HT-29 (cell line): ENCODE measurements at places on chromosomes 5 and 9.

- DNase-seq: no peak
These were observed 207.6 kb upstream of the MSX2 start for GRCh38 chr5:174516741-174517140.

GRCh38 chr9:108517651-108518365 lies 338.0 kb downstream of the ACTL7B start:
- DNase-seq: no peak

DNA sequence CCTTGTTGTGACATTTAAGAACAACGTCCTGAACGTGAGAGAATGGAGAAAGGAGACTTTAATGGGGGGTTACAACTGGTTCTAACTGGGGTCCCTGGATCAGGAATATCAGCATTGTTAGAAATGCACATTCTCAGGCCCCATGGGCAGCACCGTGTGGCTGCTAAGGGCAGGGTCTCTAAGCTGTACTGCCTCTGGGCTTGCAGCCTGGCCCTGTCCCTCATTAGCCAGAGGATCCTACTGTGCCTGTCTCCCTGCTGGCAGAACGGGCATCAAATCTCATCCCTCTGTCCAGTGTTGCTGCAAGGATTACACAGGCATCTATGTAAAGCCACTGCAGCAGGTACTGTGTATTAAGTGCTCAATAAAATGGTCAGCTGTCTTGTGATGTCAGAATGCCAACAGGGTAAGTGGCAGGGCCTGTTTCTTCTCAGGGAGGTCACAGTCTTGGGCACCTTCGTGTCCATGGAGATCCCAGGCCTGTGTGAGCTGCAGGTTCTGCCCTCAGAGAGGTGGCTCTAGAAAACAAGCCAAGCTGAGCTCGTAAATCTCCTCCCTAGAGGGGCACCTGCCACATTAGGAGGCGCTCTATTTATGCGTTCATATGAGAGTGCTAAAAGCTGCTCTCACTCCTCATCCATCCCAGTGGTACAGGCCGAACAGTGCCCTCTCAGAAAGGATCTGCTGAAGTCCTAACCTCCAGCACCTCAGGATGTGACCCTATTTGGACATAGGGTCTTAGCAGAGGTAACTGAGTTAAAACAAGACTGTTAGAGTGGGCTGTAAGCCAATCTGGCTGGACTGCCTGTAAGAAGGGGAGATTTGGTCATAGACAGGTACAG lies 210.5 kb downstream of the GADD45G start:
- DNase-seq: no peak

DNA sequence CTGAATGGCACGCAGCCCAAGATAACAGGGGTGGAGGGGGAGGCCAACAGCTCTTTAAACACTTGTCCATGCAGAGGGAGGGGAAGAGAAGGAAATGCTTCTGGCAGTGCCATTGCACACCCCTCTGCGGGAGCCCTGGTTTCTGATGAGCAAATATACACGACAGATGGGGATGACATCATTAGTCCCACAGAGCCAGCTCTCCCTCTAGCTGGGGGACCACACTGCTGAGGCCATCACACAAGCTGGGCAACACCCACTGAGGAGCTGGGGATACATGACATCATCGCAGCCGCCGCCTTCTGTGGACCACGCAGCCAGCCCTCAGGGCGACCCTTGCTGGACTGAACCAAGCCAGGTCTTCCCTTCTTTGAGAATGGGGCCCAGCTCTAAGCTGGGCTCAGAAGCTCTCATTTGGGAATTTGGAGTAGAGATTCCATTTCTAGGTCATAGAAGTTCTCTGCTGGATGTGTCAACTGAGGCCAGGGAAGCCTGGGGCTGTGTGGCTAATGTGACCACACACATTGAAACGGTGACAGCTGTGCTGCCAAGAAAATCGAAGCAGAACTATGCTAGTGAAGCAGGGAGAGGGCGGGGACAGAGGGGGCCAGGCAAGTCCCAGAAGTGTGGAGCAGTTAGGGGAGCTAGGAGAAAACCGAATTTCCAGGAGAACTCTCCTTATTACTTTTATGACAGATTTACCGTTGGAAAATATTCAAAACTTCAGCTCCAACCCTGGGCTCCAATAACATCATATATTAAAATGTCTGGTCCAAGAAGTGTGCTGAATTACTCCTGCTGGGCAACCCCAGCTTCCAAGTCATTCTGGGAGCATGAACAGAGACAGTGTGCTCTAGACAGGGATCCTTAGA lies 79.5 kb downstream of the PRRT1B start:
- DNase-seq: no peak

GRCh38 chr5:175288048-175288621 lies 155.8 kb downstream of the DRD1 start:
- peak; percentile 50 for DNase-seq

DNA sequence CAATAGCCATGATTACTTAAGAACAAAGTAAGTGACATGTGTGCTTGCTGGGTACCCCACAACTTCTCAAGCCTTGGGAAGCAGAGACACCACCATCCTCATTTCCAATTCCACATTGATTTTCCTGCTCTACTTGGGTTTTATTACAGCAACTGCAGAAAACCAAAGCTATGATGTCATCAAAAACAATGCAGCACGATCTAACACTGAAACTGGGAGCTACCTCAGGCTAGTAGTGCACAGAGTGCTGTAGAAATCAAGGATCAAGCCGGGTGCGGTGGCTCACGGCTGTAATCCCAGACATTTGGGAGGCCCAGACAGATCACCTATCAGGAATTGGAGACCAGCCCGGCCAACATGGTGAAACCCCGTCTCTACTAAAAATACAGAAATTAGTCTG lies 174.4 kb upstream of the MSX2 start:
- no peak for DNase-seq

GRCh38 chr9:95407524-95407923 lies 90.0 kb upstream of the FANCC start:
- no peak for DNase-seq

DNA sequence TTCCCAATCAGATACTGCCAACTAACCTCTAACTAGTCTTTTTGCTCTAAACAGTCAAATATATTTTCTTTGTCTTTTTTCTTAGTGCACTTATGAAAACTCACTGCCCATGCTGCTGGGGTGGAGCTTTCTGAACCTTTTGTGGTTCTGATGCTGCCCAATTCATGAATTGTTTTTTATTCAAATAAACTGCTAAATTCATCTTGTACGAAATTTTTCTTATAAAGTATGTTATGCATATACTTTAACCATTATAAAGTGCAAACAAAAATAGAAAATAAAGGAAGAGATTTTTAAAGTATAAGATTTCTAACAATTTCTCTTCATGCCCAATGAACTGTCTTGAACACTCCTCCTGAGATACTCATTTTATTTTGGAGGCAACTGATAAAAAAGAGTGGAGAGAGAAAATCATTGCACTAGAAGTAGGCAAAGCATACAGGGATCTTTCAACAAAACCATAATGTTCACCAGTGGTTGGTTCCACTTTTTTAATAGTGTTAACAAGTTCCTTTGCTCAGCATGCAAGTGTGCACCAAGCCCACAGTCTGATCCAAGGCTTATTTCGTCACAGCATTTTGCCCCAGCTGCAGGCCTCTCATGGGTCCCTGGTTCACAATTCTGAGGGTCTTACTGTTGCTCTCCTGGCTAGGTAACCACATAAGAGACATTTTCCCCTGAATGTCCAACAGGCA lies 6.2 kb upstream of the FYB1 start:
- DNase-seq: no peak

DNA sequence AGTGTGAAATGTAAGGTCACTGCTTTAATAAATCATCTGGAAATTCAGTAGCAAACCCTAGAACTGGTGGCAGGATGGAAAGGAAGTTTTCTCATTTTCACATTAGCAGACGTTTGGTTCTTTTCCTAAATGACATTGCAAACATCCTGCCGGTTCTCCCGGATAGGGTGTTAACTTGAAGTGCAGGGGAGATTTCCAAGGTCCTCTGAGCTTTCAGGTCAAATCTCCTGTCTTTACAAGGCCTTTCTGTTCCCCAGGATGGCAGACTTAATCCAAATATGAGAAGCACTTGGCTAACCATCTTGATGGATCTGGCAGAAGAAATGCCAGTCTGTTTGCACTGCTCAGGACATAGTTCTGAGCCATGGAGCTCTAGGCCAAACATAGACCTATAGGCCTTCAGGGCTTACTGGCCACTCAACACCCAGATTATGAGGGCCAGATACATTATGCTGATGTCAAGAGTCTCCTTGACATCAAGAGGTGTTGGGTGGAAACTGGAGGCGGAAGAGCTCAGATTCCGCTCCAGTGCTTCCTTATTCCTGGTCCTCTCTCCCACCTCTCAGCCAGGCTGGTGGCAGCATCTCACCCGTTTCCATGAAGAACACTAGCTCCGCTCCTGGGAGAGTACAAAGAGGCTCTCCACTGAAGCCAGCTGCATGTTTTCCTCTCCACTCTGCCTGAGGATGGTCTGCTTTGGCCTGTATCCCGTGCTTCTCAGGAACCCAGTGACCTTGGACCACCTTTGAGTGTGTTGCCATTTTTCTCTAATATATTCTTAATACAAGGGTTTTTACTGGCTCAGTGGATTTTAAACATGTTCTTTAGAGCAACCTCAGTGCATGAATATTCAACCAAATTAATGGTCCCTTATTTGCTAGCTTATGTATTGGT lies 61.0 kb downstream of the RALGPS1 start:
- no peak for DNase-seq

GRCh38 chr5:66138637-66139317 lies 5.3 kb upstream of the SREK1 start:
- no peak for DNase-seq

GRCh38 chr5:180138976-180139730 lies 67.6 kb upstream of the RNF130 start:
- no peak for DNase-seq

GRCh38 chr5:148839960-148840359 lies 13.5 kb downstream of the ADRB2 start:
- DNase-seq: no peak

DNA sequence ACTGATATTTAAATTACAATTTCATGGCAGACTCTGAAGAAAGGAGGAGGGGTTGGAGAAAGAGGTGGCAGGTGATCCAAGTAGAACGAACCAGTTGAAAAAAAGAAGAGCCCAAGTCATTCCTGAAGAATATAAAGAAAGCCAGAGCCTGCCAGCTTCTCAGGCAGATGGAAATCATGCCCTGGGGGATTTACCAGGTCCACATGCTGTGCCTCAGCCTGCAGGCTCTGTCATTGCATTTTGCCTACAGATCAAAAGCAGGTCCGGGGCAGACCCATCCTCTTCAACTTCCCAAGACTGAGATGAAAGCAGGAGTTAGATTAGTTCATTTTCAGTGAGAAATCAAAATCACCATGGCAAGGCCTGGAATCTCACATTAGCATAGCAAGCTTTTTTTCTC lies 48.5 kb downstream of the GDNF start:
- no peak for DNase-seq

DNA sequence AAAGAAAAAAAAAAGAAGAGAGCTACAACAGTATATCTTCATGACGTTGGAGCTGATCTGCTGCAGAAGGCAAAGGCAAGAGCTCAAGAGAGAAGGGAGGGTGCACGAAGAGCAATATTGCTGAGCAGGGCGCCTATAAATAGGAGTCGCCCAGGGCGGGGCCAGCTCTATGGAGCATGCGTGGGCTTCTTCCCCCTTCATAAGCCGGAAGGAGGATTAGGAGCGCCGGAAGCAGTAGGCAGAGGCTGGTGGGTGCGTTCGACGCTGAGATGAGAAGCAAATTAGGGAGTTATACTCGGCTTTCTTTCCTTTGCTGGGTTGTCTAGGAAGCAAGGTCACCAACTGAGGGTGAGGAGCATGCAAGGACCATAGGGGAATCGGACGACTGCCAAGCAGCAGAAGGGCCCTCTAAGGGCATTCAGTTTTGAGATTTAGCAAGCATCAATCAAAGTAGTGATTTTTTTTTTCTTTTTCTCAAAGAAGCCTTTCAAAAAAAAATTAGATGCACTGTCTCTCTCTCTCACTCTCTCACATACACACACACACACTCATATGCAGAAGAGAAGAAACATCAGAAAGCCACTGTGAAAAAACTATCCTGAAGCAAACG lies 496.7 kb downstream of the ENC1 start:
- no peak for DNase-seq

DNA sequence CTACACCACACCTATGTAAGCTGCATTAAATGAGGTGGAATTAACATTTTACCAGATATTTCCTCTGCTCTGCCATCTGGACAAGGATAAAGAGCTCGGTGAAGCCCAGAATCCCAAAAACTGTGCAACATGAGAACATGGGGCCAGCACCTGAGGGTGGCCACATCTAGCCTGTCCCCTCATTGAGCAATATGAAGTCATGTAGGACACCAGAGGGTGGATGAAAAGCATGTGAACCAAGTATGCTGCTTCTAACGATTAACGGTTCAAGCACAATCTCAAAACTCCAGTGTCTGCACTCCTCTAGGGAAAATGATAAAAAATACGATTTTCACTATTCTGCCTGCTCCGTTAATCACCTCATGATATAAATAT lies 545.8 kb downstream of the EBF1 start:
- DNase-seq: no peak

- DNase-seq: no peak
These were observed 700.5 kb upstream of the ZNF608 start for GRCh38 chr5:125446986-125447385.

DNA sequence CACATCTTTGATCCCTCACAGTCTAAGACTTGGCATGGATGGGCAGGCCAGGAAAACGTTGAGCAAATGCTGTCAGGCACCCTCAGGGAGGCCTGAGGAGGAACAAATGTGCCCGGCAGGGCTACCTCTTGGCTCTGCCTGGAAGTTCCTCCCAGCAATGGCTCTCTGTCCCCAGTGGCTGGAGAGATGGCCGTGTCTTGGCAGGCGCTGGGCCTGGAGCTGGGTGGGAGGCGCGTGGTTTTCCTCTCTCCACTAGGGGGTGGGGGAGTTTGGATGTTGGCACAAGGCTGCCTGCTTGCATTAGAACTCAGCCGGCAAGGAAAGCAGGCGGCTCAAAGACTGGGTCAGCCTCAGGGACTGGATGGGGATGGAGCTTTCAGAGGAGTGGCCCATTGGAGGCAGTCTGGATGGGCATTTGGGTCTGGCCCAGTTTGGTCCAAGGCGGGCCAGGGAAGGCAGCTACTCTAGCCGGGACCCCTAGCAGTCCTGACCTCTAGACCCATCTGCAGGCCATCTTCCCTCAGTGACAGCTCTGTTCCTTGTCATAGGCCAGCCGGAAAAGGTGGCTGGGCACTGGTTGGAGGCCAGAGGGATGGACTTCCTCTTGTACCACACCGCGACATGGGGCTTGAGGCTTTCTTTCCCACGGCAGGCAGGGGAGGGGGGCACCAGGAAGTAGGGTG lies 68.2 kb upstream of the STC2 start:
- no peak for DNase-seq

DNA sequence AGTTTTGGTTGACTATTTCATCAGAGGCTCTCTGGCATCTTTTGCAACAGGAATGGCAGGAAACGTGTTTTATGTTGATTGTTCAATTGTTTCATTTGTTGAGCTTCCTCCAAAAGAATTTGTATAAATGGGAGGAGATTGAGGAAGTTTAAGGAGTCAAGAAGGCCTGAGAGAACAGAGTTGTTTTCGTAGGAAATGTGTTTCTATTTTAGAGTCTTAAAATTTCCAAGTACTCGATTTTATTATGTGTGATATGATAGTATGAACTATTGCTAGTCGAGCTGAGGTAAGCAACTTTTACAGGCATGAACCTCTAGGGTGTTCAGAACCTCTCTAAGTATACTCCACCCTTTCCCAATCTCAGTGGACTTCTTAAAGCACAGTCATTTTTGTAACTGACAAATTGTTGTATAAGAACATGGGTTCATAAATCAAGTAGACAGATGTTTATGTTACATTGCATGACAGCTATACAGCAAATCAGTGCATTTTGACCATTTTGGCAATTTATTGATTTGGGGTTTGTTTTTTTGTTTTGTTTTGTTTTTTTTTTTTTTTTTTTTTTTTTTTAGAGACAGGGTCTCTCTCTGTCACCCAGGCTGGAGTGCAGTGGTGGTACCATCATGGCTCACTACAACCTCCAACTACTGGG lies 47.4 kb downstream of the POLK start:
- no peak for DNase-seq

- DNase-seq: no peak
These were observed 146.8 kb upstream of the TBC1D2 start for GRCh38 chr9:98402019-98402840.
